ENCODE measurements at places on chromosomes 6 and 20.

DNA sequence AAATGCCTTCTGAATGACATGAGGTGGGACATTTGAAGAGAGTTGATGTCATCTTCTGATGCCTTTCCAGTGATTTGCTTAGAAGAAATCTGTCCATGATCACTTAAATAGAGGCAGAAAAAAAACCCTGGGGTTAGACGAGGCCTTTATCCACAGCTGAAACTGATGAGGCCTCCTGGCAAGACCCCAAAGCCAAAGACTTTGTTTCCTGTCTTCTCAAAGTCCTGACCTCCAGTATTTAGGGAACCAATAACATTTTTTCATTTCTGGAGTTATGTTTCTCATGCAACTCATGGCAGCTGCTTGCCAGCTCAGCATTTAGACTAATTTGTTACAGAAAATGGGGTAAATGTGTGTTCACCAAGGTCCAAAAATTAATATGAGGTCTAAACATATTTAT lies 248.0 kb upstream of the PRDM1 start:
- no peak for DNase-seq

- DNase-seq, result no peak
These were observed 153.9 kb upstream of the RAB32 start for GRCh38 chr6:146389740-146390139.

DNA sequence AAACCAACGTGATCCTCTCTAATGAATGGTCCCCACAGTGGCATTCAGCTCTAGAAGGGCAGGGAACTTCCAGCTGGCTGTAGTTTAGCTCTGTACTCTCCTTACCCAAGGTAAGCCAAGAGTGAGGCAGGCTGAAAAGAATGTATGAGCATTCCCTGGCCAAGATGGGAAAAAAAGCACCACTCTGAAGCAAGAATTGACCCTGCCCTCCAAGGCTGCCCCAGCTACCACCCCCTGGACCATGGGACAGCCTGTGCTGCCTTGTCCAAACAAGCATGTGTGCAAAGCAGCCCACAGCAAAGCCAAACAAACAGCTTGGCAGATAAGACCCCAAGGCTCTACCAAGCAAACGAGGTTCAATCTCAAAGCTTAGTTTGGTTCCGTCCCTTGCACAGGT lies 73.9 kb downstream of the GFOD1 start:
- DNase-seq, result no peak

DNA sequence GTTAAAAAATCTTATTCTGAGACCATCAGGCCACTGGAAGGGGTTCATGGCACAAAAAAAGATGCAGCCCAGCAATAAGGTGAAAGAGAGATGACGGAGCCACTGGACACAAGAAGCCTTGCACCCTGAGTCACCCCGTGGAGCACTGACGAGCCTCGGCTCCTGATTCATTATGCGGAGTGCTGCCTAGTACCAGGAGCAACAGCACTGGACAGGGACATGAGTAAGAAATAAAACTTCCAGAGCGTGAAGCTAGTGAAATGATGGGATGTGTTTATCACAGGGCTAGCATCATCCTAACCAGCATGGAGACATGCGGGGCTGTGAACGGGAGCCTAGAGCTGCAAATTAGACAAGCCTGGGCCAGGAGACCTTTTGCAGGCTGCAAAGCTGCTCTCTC lies 53.3 kb downstream of the RNASET2 start:
- no peak for DNase-seq

DNA sequence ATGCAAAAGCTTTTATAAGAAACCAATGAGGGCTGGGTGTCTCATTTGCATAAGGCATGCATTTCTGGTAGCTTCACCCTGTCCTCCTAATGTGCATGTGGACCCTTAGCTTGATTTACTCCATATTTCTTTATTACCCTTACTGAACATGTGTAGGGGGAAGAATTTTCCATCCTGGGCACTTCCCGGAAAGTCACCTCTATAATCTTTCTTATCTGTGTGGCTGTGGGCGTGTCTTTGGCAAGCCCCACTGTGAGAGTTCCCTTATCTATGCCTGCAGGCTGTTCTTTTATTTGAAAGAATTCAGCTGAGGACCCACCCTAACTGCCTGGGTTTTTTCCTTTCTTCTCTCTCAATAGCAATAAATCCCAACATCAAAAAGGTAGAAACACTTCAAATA lies 627.8 kb downstream of the DOK5 start:
- no peak for DNase-seq
